ENCODE measurements at places on chromosomes 4 and X.

DNA sequence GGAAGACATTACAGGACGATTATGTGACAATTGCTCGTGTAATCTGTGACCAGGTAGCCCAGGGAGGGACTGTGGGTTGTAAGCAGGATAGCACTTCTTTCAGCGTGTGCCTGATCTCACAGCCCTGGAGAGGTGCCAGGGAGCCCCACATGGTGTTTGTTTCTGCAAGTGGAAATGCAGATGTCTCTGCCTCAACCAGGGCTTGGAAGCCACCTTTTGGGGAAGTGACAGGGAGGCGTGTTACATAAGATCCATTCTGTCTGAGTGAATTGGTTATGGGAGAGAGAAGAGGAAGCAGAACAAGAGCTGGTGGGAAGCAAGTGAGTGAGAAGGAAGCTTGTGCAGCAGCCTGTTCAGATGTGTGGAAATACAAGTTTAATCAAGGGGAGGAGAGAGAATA lies 104.5 kb upstream of the GATB start:
- DNase-seq, result no peak

DNA sequence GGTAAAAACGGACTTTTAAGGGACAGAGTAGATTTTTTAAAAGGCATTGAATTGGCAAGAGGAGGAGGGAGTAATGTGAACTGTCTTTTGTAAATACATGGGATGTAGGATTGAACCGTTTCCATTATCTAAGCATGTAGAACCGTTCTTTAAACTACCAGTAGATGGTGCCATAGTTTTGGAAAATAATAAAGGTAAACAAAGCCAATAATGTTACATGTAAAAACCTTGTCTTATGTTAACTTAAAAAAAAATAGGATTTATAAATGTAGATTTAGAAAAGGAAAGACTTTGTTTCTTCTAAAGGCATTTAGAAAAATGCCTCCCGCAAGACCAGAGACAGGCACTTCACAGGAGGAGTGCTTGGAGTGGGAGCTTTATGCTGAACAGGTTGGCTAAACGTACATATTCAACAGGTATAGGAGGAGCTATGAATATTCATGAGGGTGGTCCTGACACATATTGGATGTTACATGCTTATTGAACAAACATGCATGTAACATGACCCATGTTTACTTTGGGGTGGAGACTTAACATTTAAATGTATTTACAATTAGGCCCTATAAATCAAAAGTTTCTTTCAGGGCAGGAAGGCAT lies 45.5 kb upstream of the FAM241A start:
- DNase-seq, result peak; percentile 81

DNA sequence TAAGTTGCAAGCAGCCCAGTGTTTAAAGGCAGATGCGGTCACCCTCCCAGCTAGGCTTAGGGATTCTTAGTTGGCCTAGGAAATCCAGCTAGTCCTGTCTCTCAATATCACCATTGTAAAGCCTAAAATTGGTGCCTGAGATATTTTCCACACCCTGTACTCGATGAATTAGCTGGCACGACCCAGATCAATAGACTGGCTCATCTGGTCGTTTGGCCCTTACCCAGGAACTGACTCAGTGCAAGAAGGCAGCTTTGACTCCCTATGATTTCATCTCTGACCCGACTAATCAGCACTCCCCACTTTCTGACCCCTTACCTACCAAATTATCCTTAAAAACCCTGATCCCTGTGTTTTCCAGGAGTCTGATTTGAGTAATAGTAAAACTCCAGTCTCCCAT lies 384.9 kb upstream of the SLC7A11 start:
- no peak for DNase-seq

DNA sequence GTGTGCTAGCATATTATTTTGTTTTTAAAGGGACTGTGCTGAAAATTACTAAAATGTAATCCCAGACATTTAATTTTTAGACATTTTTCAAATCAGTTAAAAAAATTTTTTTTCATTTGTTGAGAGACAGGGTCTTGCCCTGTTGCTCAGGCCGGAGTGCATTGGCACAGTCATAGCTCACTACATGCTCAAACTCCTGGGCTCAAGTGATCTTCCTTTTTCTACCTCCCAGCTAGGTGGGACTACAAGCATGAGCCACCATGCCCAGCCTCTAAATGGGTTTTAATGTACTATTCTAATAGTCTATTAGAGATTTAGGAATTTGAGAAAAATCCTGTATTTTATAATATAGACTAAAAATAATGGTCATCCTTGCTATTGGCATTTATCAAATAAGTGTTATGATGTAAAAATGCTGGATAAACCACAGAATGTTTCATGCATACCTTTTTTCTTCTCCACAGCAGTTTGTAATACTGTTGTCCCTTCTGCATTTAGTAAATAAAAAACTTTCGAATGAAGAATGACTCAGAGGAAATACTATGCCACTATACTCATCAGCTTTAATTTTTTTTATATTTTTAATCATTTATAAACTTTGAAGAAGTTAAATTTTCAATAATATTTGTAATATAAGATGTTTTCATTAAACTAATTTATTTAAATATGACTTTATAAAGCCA lies 29.9 kb downstream of the CPEB2 start:
- peak; percentile 51 for DNase-seq
